GM12864 (cell line): ENCODE measurements at places on chromosomes 5 and 9.

DNA sequence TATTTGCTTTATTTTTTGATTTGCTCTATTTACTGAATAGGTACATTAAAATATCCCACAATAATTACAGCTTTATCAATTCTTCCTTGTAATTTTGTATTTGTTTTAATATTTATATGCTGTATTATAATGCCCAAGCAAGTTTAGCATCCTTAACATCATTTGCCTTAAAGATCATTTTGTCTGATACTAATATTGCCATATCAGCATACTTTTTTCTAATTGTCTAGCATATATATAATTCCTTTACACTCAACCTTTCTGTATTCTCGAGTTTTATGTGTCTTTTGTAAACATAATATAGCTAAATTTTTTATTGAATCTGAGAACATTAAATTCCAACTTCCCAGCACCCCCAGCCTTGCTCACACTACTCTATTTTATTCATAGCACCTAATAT is 64.7 kb downstream of the P4HA2 start:
- DNase-seq, result no peak

- DNase-seq, result no peak
Observed at GRCh38 chr9:118003240-118003639, 299.0 kb downstream of the TLR4 start.

DNA sequence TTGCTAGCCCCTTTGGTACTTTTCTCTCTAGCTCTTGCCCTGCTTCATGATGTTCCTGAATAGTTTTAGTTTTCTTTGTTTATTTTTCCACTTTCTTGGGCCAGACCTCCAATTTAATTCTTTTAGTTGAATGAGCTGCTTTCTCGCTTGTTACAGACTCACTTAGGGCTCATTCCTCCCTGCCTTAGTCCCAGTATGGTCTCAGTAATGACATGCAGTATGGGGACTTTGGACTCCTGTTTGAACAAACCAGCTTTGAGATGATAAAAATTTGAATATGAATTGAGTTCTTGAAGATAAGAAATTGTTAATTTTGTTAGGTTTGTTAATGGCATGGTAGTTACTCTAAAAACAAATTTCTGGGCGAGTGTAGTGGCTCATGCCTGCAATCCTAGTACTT is 284.8 kb upstream of the DMRT1 start:
- DNase-seq, result no peak

- no peak for DNase-seq
Observed at GRCh38 chr9:122106576-122106975, 13.5 kb upstream of the TTLL11 start.
